ENCODE measurements at places on chromosomes 16 and 17.
A peak's percentile ranks its signal among the peaks of the same experiment; 100 is the strongest.

DNA sequence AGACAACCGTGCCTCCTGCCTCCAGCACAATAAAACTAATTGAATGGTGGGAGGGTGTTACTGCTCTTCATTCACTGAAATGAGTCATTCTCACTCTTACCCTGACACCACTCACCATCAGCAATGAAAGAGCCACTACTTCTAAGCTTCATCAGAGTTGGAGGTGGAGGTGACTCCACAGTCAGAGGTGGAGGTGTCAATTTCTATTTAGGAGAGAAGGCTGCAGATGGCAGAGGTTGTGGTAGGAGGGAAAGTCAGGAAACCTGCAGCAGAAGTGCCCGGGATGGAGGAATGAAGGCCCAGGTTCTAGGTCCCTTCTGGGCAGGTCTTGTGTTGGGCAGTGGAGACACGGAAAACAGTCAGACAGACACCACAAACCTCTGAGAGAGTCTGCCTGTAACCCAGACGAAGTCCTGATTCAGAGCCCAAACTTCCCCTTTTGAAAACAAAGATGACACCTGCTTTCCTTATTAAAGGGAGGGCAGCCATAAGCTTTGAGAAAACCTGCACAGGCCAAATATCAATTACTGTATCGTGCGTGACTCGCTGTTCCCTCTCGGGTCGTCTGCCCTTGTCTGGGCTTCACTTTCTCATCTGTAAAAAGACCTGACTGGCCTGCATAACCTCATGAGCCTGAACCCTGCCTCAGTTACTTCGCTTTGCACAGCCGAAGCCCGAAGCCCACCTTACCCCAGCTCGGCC lies 668 bp downstream of the ATPAF2 start:
- DNase-seq: no peak

GRCh38 chr17:74525465-74525725 lies 5.9 kb downstream of the CD300LB start:
- no peak for DNase-seq

DNA sequence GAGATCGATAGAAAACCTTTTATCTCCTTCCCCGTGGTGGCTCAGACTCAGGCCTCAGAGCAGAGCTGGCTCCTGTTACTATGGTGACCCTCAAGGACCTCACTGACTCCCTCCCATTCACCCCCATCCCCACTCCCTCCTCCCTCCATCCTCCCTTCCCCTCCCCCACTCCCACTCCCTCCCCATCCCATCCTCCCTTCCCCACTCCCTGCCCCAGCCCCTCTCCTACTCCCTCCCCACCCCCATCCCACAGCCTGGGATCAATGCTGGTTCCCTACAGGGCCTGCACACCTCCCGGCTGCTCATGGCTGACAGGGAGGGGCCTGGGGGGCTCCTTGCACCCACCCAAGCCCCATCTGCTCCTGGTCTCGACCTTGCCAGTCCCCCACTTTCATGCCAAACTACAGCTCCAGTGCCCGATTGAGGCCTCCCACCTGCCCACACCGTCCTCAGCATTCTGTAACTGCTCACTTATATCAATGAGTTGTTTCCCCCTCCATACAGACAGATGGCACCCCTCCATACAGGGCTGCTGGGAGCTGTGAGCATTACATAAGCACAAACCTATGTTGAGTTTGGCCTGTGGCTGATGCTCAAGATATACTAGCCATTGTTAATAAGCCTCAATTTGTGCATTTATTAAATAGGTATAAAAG lies 11.6 kb upstream of the RAI1 start:
- no peak for DNase-seq

DNA sequence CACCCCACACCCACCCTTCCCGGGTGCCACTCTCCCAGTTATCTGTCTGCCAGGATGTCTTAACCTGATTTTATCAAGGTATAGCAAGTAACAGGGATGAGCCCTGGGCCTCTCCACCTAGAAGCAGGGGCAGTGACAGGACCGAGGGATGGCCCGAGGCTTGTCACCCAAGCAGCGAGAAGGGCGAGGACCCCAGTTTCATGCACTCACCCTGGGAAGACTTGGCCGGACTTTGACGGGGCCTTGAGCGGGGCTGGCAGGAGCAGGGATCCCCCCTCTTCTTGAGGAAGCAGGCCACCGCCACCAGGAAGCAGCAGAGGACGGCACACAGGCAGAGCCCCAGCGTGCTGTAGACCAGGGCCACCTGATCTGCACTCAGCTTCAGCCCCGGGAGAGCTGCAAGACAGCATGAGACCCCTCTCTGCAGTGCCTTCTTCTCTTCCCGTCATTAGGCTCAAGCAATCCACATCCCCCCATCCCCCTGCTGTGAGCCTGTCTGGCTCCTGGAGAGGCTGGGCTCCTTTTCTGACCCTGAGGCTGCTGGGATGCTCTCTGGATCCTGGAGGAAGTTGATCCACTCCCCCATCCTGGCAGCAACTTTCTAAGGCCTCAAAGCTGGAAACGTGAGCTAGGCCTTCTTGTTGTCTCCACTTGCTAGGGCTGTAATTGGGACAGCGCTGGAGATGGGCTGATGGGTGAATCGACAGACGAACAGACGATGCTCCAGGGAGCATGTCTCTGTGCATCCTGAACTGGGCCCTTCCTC lies 31.6 kb downstream of the TNFRSF13B start:
- no peak for DNase-seq

- no peak for DNase-seq
These were observed 15.5 kb upstream of the NATD1 start for GRCh38 chr17:21268596-21269188.

DNA sequence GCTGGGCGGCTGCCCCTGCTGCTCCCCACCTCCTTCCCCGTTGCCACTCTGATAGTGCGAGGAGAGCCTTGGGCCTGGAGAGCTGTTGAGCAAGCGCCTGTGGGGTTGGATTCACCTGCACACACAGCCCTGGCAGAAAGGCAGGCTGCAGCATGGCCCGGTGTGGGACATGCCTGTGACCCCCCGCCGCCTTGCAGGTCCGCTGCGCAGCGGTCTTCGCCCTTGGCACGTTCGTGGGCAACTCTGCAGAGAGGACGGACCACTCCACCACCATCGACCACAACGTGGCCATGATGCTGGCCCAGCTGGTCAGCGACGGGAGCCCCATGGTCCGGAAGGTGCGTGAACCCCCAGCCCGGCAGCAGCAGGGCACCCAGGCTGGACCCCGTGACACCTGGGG lies 106.8 kb upstream of the CHMP6 start:
- DNase-seq: no peak

DNA sequence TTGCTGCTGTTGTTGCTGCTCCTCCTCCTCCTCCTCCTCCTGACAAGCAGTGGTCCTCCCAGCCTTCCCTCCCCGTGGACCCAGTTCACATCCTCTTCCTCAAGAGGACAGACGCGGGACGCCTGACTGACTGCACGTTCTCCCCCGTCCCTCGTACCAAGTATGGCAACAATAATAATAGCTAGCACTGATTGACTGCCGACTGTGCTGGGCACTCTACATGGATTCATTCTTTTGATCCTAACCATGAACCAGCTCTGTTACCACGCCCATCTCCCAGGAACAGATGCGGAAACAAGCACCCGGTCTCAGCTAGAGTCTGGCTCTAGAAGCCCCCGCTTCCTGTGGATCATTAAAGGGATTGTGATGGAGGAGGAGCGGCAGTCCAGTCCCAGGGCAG lies 78.0 kb downstream of the GNAO1 start:
- no peak for DNase-seq

DNA sequence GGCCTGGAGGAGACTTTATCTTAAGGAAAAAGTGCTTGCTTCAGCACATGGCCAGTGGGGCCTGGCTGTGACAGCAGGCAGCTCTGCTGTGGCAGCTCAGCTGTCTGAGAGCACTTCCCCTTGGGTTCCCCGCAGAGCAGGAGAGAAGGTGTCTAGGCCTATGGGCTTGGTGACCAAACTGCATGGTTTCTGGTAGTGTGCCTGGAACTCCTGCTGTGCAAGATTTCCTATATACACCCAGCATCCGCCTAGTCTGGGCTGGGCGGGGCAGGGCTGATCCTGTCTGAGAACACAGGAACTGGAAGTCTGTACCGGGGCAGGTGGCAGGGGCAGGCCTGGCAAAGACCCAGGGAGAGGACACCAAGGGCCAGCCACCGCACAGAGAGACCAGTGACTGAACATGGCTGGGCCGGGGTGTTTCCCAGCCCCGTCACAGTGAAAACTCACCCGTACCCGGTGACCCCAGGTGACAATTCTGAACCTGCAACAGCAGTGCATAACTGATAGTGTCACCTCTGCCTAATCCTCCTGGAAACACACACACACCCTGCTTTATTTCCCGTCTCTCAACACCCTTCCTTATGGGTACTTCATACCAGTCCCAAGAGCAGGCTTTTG lies 39.3 kb downstream of the CHD9 start:
- no peak for DNase-seq

- no peak for DNase-seq
These were observed 12.2 kb downstream of the ATP6V0D1 start for GRCh38 chr16:67468731-67469130.

DNA sequence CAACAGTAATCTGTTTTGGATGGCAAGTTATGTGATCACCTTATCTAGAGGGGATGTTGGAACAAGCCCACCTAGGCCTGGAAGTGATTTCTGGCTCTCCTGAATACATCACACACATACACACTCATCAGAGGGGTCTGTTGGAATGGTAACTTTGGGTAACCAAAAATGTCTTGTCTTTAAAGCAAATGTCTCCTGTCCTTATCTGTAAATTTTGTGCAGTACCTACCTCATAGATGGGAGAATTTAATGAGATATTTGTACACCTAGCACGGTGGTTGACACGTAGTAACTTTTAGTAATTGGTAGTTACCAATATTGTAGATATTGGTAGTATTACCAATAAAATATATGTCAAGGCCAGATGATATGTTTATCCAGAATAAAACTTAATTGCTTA lies 24.7 kb downstream of the HAPSTR1 start:
- DNase-seq: no peak

- DNase-seq: no peak
These were observed 5.8 kb downstream of the NEUROD2 start for GRCh38 chr17:39601758-39602532.

- peak; percentile 86 for DNase-seq
These were observed 16.5 kb downstream of the CCDC102A start for GRCh38 chr16:57519796-57520360.

DNA sequence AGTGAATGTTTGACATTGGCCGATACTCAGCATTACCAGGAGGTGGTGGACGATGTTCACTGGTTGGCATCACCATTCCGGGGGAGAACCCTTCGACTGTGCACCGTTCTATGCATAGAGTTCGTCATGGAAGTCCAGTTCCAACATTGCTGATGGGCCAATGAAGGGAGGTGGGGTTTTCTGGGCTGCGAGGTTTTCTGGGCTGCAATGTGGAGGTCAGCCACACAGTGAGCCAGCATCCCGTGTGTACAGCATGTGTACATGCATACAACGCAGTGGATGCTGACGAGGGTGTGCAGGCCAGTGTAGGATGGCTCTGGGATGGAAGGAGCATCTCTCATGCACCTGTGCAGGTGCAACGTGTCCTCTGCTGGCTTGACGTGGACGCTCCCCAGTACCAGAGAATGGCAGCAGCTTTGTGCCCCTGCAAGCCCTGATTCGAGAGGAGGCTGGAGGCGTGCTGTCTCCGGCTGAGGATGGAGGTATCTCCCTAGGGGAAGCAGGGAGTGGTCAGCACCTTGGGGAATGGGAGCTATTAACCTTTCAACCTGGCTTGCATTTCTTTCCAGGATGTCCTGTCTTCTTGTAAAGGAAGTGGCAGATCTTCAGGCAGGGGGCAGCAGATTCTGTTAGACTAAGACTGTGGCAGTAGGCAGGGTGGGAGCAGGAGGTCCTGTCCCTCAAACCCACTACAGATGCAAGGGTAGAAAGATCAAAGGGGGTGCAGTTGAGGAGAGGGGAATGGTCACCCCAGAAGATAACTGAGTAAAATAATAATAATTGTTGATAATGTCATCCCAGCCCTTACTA lies 98.2 kb downstream of the CYLD start:
- DNase-seq: no peak

GRCh38 chr17:11049539-11049938 lies 191.5 kb upstream of the SHISA6 start:
- no peak for DNase-seq
